ENCODE measurements at places on chromosomes 12 and 14. TPM values are rescaled to one million over a fixed set of nuclear protein-coding genes. Genes with fewer than 3 reads are reported as not detected.

Gene OLR1
- 0.09 TPM for total RNA-seq

Gene PLA2G1B
- 1.8 TPM for total RNA-seq

Gene GALNT16
- 3.0 TPM for total RNA-seq

Gene TBC1D30
- 2.3 TPM for total RNA-seq

Gene ACVRL1
- 0.64 TPM for total RNA-seq

Gene FSCB
- not detected for total RNA-seq

Gene CCDC88C
- total RNA-seq = 46.4 TPM

Gene SPIC
- not detected for total RNA-seq
